ENCODE measurements at places on chromosomes 16 and 17.

- DNase-seq: peak; percentile 79
Measured at GRCh38 chr17:11996722-11997146, 541 bp downstream of the ZNF18 start.

- no peak for DNase-seq
Measured at GRCh38 chr17:39009581-39010001, 42.4 kb upstream of the FBXO47 start.

DNA sequence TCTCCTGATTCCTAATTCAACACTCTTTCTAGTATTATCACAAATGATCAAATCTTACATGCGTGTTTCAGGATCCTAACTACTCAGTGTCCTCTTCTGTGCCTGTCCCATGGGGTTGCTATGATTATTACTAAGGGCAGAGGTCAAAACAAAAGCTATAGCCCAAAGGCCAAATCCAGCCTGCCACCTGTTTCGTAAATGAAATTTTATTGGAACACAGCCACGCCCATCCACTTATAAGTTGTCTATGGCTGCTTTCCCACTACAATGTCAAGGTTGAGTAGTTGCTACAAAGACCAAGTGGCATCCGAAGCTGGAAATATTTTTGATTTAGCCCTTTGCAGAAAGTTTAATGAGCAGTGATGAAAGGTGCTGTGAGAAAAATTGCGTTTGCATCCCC is 336.6 kb downstream of the TMEM114 start:
- no peak for DNase-seq

- no peak for DNase-seq
Measured at GRCh38 chr16:79097771-79098170, 502.8 kb downstream of the MAF start.

DNA sequence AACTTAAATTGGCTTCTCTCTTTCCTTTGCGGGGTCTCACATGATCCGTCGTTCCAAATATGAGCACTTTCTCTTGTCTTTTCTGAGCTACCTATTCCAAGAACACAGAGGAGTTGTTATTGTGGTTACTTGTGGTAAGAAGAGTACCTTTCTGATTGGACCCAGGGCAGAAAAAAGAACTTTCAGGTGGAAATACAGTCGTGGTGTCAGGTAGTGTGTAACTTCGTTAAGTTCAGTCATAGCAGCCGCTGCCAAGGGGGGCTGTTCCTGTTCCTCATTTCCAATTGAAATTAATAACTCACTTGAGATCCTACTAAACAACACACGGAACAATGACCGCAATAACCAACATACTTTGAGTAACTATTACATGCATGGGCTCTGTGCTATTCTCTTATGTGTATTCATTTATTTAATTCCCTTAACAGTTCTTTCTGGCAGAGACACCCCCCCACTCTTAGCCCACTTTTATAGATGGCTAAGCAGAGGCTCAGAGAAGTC is 681.7 kb downstream of the MAF start:
- DNase-seq: no peak

DNA sequence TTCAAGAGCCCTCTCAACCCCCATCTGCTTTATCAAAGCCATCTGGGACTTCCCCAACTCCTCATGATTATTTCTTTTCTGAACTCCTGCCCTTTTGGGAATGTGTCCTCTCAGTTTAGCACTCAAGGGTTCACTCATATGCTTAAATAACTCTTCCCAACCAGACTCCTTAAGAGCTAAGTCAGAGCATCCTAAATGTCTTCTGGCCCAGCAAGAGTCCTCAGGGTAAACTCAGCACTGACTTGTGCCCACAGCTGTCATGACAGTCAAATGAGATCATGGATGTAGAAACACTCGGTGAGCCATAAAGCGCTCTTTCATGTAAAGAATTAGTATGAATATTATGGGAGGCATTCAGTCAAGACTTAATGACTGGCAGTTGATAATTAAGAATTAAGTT is 85.9 kb downstream of the TEX14 start:
- DNase-seq: no peak

- no peak for DNase-seq
Measured at GRCh38 chr17:66715076-66715675, 119.7 kb upstream of the CACNG5 start.

GRCh38 chr16:5045499-5046115 is 11.9 kb upstream of the NAGPA start:
- DNase-seq: no peak

DNA sequence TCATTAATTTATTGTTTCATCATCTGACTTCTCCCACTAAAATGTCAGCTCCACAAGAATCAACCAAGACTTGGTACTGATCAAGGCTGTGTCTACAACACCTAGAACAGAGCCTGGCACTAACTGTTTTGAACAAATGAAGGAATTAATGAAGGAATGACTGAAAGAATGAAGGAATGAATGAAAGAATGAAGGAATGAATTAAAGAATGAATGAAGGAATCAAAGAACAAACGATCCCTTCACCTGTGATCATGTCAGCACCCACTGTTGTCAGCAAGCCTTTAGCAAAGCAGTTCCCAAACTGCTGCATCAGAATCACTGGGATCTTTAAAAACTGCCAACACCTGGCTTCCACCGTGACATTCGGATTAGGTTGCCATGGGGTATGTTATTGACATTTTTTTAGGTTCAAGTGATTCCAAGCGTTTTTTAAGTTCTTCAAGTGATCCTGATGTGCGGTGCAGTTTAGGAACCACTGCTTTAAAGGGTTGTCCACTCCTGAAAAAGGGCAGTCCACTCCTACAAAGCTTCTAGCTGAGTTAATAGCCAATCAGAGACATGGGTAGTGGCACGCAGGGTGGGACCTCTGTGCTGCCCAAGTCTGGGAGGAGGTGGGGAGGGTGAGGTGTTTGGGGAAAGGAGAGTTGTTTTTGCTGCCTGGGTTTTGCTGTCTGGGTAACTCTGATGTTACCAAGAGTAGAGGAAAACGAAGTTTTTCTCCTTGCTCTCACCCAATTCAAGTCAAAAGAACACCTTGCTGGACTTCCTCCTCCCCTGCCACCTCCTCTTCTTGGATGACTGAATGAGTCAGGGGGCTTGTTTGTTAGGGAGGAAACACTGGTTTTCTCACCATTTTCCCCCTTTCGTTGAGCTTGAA is 89.7 kb downstream of the RAB11FIP4 start:
- DNase-seq: no peak

DNA sequence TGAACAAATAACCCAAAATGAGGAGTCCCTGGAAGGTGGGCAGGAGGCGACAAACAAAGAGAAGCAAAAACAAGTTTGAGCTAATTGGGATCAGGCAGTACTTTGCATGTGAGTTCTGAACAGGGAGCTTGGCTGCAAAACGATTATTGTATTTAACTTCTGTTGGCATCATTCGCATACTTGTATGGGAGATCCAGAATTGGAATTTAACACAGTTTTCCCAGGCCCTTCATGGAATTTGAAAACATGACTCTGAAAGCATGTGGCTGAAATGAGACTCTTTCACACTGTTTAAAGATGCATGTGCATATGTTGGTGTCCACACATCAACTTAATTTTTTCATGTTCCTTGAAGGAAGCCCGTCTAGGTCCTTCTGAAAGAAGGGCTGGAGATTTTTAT is 674.3 kb downstream of the WWOX start:
- DNase-seq: no peak

DNA sequence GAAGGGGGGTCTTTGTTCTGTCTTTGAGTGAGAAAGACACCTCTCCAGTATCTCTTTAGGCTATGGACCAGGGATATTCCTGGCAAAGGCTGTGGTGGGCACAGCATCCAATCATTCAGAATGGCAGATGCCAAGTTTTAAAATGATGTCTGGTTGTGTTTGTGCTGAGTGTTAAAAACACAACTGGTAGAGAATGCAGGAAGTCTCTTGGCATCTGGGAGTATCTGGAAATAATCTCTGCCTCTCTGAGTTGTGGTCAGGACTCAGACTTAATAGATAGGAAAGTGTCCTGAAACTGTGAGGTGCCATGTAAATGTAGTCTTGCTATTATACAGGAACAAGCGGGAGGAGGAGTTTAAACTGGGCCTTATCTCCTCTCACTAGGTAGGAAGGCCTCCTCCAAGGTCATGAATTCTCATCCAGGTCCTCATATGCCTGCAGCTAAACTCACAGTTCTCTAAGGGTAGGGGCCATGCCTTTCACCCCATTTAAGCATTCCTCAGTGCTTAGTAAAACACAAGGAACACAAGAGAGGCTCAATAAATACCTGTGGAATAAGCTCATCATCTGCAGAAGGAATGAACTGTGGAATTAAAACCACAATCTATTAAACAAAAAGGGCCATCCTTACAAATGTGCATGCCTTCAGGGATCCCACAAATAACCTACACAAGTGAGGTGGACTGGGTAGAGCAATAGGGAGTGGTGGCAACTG is 317.6 kb downstream of the CBLN1 start:
- DNase-seq: no peak

Measured in erythroblast (primary cell).